ENCODE measurements at places on chromosomes 1 and 21. TPM values are rescaled to one million over a fixed set of nuclear protein-coding genes. Genes with fewer than 3 reads are reported as not detected.

GRCh38 chr1:111599781-111600693, 19.6 kb upstream of the RAP1A start:
- DNase-seq, result no peak

AGMAT gene
- 0.50 TPM for polyA plus RNA-seq

GRCh38 chr21:33256019-33256418, 10.1 kb upstream of the IL10RB start:
- DNase-seq, result no peak

- no peak for DNase-seq
Measured at GRCh38 chr1:88566615-88567387, 117.3 kb upstream of the PKN2 start.

GRCh38 chr1:24972221-24972914, 42.3 kb upstream of the RUNX3 start:
- DNase-seq, result peak; percentile 48

DNA sequence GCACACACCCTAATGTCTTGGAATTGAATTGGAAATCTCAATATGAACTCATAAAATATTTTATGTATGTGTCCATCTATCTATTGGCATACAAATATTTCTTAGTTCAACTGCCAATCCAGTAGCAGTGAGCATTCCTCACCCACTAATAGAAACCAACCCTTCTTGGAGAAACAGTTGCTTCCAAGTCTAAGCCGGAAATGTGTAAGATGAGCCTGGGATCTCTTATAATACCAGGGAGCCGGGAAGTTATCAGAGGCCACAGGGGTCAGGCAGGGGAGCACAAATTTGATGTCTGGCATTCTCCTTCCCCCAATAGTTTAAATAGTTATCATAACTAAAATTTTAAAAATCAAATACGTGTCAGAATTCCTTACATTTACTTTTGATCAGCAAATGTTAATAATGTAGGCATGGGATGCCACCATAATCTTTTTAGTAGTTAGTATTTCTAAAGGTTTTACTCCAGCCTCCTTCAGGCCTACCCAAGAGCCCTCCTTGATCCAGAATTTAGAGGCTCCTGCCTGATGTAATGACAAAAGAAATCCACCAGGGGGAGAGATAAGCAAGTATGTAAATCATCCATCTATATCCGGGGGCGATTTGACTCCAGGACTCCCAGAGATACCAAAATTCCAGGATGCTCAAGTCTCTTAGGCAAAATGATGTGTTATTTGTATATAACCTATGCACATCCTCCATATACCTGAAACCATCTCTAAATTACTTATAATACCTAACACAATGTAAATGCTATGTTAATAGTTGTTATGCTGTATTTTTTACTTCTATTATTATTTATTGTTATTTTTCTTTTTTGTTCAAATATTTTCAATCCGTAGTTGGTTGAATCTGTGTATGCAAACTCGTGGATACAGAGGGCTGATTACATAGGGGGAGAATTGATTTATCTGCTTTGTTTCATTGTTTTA, 218.7 kb upstream of the COA6 start:
- peak; percentile 73 for DNase-seq

GPR89A gene
- polyA plus RNA-seq, result 20.4 TPM

- DNase-seq, result peak; percentile 23
Measured at GRCh38 chr1:151476083-151476482, 16.8 kb upstream of the POGZ start.

ARMH1 gene
- 0.51 TPM for polyA plus RNA-seq

DNA sequence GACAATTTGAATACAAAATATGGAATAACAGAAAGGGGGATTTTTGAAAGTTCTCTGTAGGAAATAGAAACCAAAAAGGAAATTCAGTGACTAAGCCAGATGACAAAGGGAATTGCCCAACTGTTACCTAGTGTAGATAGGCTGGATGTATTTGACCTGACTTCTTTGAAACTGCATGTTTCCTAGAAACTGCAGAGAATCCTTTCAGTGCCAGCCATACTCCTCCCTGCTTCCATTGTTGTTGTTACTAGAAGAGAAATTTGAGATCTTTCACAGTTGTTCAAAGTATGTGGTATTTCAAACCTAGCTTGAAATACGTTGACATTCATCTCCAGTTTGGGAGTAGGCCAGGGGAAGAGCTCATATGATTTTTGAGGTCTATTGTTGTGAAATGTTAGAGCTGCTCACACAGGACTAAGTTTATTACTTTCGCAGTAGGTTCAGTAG, 1.8 kb upstream of the GBP5 start:
- peak; percentile 79 for DNase-seq

TIE1 gene
- polyA plus RNA-seq, result not detected

DNA sequence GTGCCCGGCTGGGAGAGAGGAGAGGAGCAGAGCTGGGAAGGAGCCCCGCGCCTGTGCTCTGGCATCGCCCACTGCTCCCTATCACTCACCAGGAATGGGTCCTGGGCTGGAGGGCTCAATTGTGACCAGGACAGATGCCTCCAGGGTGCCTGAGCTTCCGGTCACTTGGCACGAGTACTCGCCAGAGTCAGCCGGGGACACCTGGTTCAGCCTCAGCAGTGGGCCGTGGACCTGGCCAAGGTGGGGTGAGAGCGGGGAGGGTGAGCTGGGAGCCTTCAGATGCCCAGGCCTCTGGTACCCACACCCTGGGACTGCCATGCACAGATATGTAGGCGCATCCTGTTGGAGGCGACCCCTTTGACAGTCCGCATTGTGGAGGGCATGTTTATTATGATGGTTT, 31.1 kb downstream of the LDLRAD2 start:
- no peak for DNase-seq

DNA sequence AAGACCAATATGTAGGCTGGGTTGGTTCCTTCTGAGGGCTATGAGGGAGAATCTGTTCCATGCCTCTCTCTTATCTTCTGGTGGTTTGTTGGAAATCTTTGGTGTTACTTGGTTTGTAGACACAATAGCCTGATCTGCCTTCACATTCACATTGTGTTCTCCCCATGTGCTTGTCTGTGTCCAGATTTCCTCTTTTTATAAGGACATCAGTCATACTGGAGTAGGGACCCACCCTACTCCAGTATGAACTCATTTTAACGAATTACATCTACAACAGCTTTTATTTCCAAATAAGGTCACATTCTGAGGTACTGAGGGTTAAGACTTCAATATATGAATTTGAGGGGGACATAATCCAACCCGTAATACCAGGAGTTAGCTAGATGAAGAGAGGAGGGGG, 75.9 kb downstream of the DISP1 start:
- no peak for DNase-seq

DNA sequence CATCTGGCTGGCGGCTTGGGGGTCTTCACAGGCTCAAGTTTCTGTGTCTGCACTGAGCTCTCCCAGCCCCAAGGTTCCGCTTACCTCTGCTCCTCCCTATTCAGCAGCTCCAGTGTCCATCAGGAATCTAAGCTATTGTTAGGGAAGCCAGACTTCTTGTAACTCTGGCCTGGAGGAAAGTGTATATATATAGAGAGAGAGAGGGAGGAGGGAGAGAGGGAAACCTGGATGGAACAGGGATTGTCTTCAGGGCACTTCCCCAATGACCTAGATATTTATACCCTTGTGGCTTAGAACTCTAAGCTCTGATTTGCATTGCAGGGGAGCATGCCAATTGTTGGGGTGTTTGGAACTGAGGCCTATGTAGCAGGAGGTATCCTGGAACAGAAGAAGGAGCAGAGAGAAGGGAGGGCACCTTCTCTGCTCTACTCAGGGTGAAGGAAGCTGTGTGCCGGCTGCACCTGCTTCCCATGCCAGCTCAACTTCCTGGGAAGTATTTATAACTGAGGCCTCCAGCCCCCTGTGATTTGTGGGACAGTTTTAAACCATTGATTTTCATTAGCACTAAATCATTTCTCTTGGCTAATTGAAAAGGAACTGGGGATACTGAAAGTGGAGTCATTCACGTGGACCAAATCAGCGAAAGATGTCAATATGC, 70.9 kb downstream of the NAV1 start:
- DNase-seq, result no peak

LCK gene
- 0.23 TPM for polyA plus RNA-seq

DNA sequence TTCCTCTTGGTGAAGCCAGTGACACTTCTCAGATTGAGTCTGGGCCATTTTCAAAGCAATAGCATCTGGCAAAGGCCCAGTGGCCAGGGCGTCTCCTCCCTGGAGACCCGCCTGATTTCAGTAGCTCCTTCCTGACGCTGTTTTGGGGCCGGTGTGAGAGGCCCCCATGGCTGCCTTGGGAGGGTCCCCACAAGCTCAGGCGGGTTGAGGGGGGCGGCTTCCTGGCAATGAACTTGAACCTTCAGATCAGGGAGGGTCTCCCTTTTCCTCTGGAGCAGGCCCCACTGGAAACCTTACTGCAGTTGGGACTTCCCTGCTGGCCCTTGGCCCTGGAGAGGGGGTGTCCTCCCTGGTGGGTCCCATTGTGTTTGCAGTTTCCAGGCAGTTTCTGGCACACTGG, 121.2 kb downstream of the CRYAA start:
- DNase-seq, result no peak

XCL2 gene
- not detected for polyA plus RNA-seq

DNA sequence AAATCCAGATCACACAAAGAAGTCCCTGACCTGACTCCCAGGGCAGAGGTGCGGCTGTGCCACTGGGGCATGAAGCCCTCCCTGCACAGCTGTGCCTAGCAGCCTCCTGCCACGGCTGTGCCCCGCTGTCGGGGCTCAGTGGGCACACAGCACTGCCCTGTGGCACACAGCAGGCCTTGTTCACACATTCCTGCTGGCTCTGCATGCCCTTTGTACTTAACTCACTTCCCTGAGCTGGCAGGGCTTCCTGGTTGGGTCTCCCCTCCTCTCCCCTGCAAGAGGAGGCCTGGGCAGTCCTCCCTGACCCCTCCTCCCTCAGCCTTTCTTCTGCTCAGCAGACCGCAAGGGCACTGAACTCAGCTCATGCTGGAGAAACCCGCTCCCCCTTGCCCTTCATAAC, 14.8 kb downstream of the LHX4 start:
- no peak for DNase-seq

GRCh38 chr1:156372265-156372586, 3.2 kb downstream of the RHBG start:
- no peak for DNase-seq

DNA sequence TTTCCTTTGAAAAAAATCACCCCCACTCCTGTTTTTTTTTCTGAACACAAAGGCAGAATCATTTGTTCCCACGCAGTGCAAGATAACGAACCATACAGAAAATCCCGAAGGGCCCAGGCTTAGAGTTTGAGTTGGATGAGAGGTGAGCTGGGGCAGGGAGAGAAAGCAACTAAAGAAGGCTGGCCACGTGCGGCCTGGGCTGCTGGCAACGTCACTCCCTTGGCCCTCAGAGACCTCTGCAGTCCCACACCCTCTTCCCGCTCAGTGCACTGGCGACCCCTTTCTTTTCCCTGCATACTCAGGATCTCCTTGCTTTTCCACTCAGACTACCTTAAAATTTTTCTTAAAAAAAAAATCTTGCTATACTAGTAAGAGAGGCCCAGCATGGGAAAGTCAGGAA, 28.2 kb upstream of the CRNN start:
- DNase-seq, result no peak

S100A1 gene
- polyA plus RNA-seq, result 0.53 TPM

DNA sequence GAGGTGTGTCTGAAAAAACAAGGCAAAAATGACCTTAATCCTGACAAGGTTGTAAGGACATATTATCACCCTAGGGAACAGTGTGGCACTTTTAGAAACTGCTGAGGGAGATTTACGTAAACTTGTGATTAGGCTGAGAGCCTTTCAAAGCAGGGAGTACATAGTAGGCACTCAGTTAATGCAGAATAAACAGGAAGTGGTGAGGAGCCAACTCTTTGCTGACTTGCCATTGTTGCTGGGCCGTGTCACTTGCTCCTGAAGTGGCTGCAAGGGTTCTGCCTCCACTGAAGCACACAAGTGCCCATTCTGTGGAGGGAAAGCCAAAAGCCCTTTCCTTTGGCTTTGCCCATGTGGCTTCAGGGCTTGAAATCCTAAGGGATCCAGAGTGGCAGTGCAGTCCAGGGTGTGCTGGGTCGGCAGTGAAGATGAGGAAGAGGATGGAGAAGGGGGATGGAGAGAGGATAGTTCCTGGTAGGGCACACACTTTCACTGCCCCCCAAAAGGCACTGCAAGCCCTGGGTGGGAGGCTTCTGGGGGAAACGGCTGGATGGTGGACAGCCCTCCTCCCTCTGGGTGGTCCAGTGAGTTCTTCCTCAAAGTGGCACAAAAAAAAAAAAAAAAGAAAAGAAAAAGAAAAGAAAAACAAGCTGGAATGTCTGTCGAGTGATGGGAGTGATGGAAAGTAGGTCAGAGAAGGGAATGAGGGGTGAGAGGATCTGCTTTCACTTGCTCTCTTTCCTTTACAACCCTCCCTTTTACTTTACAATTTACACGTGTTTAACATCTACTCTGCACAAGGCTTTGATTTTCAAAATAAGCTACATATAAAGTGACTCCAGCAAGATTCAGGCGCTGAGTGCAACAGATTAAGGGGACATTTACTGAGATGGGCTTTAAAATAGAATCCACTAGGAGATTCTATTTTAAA, 13.7 kb upstream of the RHEX start:
- DNase-seq, result no peak

- DNase-seq, result no peak
Measured at GRCh38 chr1:20626524-20626923, 6.7 kb upstream of the PINK1 start.

CNR2 gene
- not detected for polyA plus RNA-seq

DNA sequence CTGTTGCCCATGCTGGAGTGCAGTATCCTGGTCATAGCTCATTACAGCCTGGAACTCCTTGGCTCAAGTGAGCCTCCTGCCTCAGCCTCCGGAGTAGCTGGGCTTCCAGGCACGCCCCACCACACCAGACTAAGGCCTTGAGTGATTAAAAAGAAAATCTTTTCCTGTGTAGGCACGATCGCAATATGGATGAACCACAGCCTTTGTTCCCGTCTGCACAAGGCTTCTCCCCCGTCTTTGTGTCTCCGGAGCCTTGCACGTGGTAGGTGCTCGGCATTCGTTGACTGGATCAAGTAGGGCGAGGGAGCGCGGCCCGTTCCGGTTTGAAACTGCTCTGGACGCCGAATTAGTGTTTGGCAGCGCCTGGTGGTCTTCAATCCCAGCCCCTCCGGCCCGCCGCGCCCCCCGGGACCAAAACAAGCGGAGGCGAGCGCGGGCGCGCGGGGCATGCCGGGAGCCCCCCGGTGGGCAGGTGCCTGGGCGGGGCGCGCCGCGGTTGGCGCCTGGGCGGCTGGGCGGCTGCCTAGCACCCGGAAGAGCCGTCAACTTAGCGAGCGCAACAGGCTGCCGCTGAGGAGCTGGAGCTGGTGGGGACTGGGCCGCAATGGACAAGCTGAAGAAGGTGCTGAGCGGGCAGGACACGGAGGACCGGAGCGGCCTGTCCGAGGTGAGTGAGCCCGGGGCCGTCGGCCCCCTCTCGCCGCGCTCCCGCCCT, at the start of gene SFT2D2:
TSS of gene SFT2D2 (plus strand) at position 529 of the 715 bp plus-strand sequence. CDS start at position 605, 76 bp downstream.
- peak; percentile 82 for DNase-seq

GNG4 gene
- polyA plus RNA-seq, result 0.25 TPM

PPP2R5A gene
- polyA plus RNA-seq, result 10.4 TPM

GRCh38 chr1:110770832-110771231, 96.1 kb upstream of the KCNA3 start:
- no peak for DNase-seq

GRCh38 chr1:48555271-48555670, 83.3 kb upstream of the SPATA6 start:
- peak; percentile 69 for DNase-seq

GRCh38 chr1:46455951-46456350, 33.7 kb upstream of the DMBX1 start:
- no peak for DNase-seq

Data from mammary epithelial cell (primary cell).